Tibial nerve (tissue), 4 donors: ENCODE measurements at places on chromosomes 6 and 20. TPM values are rescaled to one million over a fixed set of nuclear protein-coding genes. Genes with fewer than 3 reads are reported as not detected.

GRCh38 chr6:32679492-32679891 is 13.0 kb upstream of the HLA-DQB1 start:
- DNase-seq, result no peak

- DNase-seq, result no peak
Measured at GRCh38 chr6:130780122-130780521, 47.1 kb upstream of the SMLR1 start.

The HSPA1L gene
- 1.9 TPM for total RNA-seq

The POM121L2 gene
- not detected for total RNA-seq

DNA sequence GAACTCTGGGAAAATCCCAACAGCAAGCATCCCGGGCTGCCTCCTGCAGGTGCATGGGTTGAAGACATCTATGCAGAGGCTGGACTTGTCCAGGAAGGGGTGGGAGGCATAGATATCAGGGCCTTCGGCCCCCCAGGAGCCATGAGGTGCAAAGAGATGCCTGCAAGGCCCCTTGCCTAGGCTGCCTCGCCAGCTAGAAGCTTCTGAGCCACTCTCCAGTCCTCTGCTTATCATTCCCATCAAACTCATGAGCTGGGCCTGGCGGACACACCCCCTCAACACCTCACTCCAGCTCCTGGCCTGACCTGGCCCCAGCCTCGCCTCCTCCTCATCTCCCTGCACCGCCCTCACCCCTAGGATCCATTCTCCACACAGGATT is 152.4 kb upstream of the PTPN1 start:
- DNase-seq, result no peak

- DNase-seq, result no peak
Measured at GRCh38 chr6:6788394-6789032, 200.0 kb downstream of the LY86 start.

DNA sequence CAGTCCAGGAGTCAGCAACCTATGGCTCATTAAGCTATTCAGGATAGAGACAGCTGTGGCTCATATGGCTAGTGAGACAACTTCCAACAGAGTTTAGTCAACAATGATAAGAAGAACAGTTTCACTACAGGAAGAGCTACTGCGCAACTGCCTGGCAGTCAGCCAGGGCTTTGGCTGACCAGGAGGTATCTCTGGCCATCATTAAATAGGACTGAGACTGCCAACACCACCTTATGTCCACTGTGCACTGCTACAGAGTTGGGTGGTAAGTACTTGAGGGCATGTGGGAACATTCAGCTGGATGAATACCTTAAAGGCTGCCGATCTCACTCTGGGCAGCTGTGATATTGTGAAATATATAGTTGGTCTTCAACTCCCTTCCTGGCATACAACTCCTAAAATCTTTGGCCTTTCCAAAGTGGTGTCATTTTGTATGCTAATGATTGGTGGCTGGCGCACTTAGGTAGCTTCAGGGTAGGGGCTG is 52.2 kb upstream of the FAM83C start:
- DNase-seq, result no peak

DNA sequence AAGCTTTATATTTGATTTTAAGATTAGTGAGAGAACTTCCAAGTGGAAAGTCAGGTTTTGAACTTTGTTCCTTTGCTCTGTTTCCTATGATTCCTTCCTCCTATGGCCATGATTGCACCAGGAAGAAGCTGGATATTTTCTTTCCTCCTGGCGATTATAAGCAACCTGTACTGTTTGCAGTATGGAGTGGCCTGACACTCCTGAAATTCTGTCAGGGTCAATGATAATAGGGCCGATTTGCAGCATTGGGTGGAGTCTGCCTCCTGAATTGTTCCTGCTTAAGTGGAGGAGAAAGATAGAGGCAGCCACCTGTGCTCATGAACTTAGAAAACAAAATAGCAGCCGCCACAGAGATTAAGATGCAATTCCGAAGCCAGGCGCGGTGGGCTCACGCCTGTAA is 9.8 kb upstream of the FAM217A start:
- no peak for DNase-seq

DNA sequence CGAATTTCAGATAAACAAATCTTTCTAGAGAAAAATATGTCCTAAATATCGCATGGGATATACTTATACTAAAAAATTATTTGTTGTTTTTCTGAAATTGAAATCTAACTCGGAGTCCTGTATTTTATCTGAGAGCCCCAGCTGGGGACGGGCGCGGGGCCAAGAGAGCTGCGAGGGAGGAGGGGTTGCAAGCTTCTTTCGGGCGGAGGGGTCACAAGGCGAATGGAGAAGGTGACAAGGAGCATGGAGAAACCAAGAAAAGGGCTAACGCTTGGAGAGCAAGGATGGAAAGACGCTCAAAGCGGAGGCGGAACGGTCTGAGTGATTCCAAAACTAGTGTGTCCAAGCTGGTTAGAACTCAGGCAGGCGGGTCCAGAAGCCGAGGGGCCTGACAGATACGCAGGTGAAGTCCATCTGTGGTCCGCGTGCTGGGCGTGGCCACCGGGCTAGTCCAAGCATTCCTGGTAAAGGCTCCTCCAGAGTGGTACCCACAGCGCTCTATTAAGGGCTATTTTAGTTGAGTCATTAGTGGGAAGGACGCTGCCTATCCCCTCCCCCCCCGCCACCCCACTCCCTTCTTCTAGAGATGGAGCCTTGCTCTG is 41.5 kb upstream of the ZNFX1 start:
- no peak for DNase-seq

DNA sequence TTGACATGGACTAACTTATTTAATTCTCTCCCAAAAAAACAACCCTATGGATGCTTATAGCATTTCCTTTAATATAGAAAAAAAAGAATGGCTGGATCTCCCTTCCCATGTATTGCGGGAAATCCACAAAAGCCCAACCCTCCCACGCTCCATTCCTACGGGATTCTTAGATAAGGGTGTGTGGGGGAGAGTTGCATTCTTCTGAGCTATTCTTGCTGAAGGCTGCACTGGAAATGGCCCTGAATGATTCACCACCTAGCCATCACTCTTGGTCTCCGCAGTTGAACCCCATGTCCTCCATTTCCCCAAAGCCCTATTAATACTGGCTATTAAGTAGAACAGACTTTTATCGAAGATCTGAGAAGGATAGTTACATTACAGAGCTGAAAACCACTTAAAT is 41.9 kb upstream of the ADGRF5 start:
- no peak for DNase-seq

DNA sequence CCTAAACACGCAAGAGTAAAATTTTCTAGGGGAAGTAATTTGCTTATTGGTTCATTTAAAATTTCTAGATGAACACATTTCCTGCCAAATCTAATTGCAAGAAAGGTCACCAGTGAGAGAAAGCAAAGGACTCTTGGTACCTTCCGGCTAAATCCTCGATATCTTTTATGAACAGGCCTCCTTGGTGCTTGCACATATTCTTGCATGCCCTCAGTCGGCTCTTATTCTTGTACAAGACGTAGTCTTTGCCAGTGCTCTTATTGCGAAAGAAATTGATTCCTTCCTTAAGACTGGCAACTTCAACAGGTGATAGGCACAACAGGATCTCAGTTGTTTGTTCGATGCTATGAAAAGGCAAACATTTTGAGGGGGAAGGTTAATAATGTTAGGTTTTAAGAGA is 141.7 kb upstream of the CARMIL1 start:
- no peak for DNase-seq

The SOD2 gene
- 414 TPM for total RNA-seq

The EDN3 gene
- 2.9 TPM for total RNA-seq

DNA sequence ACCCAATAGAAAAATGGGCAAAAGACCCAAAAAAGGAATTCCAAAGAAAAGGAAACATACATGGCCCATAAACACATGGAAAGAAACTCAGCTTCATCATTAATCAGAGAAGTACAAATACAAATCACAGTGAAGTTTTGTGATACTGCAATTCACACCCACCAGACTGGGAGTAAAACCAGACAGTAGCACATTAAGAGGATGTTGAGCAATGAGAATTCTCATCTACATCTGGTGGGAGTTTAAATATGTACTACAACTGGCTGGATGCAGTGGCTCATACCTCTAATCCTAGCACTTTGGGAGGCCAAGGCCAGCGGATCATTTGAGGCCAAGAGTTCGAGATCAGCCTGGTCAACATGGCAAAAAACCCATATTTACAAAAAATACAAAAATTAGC is 125.7 kb upstream of the PHACTR1 start:
- no peak for DNase-seq

DNA sequence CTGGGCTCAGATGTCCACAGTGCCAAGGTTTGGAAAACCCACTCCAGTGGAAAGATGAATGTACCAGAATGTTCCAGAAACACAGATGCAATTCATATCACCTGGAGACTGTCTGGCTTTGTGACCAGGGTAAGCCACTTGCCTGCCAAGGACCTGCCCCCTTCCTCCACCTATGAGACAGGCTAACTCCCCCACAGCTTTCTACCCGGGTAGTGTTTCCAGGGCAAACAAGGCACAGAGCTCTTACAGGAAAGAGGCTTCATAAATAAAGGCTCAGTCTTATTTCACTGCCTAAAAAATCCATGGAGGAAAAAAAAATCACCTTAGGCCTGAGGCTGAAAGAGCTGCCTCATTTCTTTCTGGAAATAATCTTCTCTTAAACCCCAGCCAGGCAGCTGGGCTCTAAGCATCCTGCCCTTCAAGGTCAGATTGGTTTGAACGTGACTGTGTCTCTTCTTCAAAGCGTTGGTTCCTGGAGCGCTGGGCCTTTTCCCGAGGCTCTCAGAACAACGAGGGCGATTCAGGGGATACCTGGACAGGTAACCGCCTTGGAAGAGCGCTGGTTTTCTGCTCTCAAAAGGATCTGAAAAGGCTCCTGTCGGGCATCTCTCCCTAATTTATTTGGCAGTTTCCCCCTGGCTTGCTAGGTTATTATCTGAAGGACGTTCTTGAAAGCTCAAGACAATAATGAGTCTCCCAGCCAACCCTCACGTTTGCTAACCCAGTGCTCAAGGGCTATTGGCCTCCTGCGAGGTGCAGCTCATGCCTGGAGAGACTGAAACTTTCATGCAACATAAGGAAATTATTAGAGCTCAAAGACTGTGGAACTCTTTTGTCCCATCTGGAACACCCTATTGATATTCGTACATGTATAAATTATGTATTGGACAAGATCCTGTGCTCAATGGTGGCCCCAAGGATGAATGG is 199.2 kb upstream of the PMEPA1 start:
- DNase-seq, result no peak

GRCh38 chr6:40585651-40586269 is 1.4 kb downstream of the LRFN2 start:
- DNase-seq, result no peak

GRCh38 chr6:74114428-74114827 is 418.4 kb downstream of the CD109 start:
- no peak for DNase-seq

- DNase-seq, result no peak
Measured at GRCh38 chr20:45067558-45067957, 33.4 kb downstream of the KCNS1 start.

The STMND1 gene
- total RNA-seq, result not detected

The NKX2-2 gene
- total RNA-seq, result not detected

DNA sequence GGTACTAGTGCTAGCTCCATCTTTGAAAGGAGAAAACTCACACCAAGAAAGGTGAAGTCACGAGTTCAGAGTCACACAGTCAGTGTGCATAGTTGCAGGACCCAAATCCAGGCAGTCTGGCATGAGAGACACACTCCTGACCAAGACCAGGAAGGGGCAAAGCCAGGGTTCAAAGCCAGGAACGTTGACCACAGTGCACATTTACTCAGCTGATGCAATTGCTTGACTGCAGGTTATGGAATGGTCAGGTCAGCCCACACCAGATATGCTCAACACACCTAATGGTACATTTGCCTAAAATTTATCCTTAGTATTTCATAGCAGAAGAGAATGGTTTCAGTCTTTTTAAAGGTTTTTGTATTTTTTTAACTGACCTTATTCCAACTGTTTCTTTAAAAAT is 37.7 kb downstream of the TGM6 start:
- no peak for DNase-seq

The GSTA2 gene
- not detected for total RNA-seq

GRCh38 chr20:47020231-47020630 is 125.6 kb downstream of the EYA2 start:
- DNase-seq, result no peak

- DNase-seq, result peak; percentile 57
Measured at GRCh38 chr20:47725248-47725973, 59.9 kb downstream of the SULF2 start.

- DNase-seq, result no peak
Measured at GRCh38 chr6:20702366-20702765, 168.1 kb downstream of the CDKAL1 start.

GRCh38 chr6:52643158-52643557 is 27.8 kb upstream of the TMEM14A start:
- no peak for DNase-seq

DNA sequence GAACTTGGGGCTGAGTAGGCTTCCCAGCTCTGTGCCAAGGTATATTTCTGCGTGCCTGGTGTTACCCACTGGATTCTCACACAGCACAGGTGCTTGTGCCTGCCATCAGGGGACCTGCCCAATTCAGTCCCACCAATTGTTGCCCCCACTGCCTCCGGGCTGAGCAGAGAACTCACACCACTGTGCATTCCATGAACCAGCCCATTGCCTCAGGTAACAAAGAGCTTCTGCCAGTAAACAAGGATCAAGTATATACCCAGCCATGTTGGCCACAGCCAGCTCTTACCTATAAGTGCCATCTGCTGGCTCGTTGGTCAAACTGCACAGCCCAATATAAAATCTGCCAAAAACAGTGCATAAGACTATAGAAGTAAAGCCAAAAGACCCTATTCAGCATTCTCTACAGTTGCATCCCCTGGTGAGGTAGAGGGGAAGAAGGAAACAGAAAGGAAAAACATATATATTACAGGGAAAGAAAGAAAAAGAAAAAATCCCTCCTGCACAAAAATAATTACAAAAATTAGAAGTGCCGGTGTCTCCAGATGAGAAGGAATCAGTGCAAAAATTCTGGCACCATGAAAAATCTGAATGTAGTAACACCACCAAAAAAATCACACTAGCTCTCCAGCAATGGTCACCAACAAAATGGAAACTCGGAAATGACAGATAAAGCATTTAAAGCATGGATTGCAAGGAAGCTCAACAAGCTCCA is 241.4 kb downstream of the IBTK start:
- no peak for DNase-seq

The SLC22A3 gene
- total RNA-seq, result 76.8 TPM

DNA sequence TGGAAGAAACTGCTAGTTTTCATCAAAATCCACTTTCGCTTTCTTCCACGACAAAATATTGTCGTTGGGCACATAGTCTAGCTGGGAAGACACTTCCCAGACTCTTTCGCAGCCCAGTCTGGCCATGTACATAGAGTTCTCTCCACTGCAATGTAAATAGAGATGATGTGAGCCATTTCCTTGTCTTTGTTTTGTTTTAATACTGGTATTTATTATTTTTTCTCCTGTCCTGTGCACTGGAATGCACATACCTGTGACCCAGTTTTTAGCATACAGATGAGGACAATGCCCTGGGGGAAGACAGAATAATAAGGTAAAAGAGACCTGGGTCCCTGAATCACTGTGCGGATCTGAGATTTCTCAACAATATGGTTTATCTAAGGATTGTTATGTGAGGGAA is 149.5 kb upstream of the BMP5 start:
- no peak for DNase-seq

- no peak for DNase-seq
Measured at GRCh38 chr20:63119121-63119962, 96.6 kb downstream of the YTHDF1 start.

The KIFC1 gene
- 2.5 TPM for total RNA-seq

The SMOC2 gene
- 100 TPM for total RNA-seq
